SIG-M5 (cell line): ENCODE measurements at places on chromosomes 7 and 10.

DNA sequence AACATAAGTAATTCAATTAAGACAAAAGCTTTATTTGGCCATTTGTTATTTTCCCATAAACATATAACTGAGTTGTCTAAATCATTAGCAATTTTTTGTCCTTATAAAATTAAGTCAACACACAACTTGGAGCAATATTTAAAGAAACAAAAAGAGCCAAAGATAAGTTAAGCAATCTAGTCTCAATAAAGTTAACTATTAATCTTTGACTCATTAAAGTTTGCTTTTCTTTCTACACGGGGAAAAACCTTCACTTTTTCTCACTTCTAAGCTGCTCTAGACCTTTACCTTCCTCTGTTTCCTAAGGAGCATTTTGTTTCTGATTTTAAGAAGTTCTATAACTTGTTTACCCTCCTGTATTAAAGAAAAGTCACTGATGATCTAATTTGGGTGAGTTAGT lies 867.1 kb upstream of the PHF14 start:
- no peak for DNase-seq

GRCh38 chr10:18737236-18737635 lies 78.0 kb downstream of the ARL5B start:
- no peak for DNase-seq

GRCh38 chr10:50405723-50406122 lies 154.4 kb upstream of the ASAH2 start:
- DNase-seq = no peak

DNA sequence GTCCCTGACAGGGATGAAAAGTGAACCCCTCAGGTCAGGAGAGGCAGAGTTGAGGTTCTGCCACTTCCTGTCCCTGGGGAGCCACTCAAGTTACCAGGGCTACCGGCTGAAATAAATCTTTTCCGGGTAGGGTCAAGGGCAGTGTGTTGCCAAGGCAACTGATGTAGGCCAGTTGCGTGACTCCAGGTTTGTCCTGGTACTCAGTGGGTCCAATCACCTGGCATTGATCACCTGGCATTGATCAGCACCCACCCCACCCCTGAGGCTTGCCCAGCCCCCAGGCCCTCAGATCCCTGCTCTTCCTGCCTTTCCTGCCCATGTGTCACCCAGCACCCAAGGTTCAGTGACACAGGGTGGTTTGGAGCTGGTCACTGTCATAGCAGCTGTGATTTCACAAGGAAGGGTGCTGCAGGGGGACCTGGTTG lies 5.9 kb downstream of the SAP25 start:
- no peak for DNase-seq

DNA sequence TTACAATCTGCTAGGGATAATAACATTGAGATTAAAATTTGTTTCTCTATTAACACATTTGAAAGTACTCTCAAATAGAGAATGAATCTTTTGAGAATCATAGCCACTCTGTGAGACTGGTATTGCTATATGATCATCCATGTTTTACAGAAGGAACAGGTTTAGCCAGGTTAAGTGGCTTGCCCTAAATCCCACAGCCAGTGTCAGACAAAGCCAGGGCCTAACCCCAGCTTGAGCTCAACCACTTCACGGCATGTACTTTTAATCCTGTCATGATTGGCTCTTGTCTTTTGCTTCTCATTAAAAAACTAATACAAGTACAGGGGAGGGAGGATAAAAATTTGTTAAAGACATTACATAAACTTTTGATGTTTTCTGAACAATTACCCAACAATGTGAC lies 3.8 kb upstream of the ZNRF2 start:
- no peak for DNase-seq

DNA sequence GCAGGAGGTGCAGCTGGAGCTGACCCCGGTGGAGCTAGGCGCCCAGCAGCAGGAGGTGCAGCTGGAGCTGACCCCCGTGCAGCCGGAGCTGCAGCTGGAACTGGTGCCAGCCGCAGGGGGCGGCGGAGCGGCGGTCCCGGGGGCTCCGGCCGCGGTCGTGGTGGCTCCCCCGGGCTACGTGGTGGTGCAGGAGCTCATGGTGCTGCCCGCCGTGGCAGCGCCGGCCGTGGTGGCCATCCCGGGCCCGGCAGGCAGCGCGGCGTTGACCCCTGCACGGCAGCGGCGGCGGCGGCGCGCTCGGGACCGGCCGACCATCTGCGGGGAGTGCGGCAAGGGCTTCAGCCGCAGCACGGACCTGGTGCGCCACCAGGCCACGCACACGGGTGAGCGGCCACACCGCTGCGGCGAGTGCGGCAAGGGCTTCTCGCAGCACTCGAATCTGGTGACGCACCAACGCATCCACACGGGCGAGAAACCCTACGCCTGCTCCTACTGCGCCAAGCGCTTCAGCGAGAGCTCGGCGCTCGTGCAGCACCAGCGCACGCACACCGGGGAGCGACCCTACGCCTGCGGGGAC lies 6.8 kb downstream of the ZNF853 start:
- DNase-seq = no peak

DNA sequence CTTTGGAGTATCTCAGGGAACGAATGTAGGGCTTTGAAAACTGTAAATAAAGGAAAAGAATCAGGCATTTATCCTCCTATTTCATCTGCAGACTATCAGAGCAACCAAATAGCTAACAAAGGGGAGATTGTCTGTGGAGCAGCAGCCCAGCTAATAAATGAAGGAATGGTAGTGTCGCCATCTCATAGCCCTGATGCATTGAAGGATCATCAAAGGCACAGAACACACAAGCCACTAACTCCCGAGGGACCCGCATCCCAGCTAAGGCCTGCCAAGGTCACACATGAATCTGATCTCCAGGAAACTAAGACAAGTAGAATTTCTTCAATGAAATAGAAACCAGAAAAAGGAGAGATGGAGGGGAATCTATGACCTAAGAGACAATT lies 38.2 kb downstream of the CALML5 start:
- no peak for DNase-seq

DNA sequence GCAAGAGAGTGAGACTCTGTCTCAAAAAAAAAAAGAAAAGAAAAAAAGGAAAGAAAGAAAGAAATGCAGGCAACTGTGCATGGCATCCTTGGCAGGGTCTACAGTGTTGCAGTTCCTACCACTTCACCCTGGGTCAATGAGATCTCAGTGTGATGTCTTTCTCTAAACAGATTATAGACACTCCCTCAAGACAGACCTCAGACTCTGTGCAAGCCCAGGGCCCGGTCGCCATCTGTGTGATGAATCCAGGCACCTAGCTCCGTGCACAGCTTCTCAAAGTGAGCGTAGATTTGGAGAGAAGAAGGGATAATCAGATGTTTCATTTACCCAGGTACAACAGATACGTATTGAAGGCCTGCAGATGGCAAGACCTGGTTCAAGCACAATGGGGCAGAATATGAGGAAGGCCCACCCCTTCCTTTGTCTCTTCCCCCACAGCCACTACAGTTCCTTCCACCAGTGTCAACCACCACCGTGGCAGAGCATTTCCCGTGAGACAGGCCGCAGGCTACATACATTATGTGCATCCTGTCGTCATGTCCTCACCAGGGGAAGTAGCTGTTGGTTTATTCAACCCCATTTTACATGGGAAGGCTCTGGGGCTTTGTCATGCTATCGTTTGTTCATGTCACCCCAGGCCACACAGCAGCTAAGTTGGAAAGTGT lies 471.7 kb upstream of the GALNT17 start:
- DNase-seq = no peak
